ENCODE measurements at places on chromosomes 7 and 10. TPM values are rescaled to one million over a fixed set of nuclear protein-coding genes. Genes with fewer than 3 reads are reported as not detected.

GRCh38 chr10:71865561-71866041 is 14.6 kb upstream of the PSAP start:
- no peaks in the 10 kb centered on the region for H3K27me3 ChIP-seq
- H3K4me1 ChIP-seq = peaks cover 3% of the 10 kb centered on the region
- no peaks in the 10 kb centered on the region for H3K36me3 ChIP-seq
- no peak overlapping the region for H3K27ac ChIP-seq

GRCh38 chr7:78134256-78134655 is 335.7 kb downstream of the PHTF2 start:
- H3K4me3 ChIP-seq = no peak overlapping the region
- no peaks in the 10 kb centered on the region for H3K27me3 ChIP-seq
- no peaks in the 10 kb centered on the region for H3K36me3 ChIP-seq
- H3K4me1 ChIP-seq = peaks cover 4% of the 10 kb centered on the region

The CRYGN gene
- total RNA-seq = 3.9 TPM

GRCh38 chr7:11970132-11970531 is 138.1 kb upstream of the THSD7A start:
- DNase-seq = no peak
- no peaks in the 10 kb centered on the region for H3K36me3 ChIP-seq
- no peak overlapping the region for H3K4me3 ChIP-seq
- H3K4me1 ChIP-seq = no peaks in the 10 kb centered on the region
